Muscle of leg (tissue), 16 donors: ENCODE measurements at places on chromosomes 7 and 10. TPM values are rescaled to one million over a fixed set of nuclear protein-coding genes. Genes with fewer than 3 reads are reported as not detected.
A peak's percentile ranks its signal among the peaks of the same experiment; 100 is the strongest.

DNA sequence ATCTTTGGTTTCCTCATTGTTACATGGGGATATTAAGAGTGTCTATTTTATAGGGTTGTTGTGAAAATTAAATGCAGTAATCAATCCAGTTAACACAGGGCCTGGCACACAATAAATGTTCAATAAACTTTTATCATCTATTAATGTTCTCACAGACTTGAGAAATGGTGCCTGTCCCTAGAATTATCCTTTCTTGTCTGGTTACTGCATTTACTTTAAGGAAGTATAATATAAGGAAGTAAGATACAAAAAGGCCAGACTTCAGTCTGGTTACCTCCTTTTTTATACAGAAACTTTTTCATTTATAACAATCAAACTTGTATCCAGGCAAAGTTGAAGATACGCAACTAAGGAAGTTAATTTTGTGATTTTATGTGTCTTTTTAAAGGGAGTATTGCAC lies 117.0 kb downstream of the LHFPL3 start:
- no peaks in the 10 kb centered on the region for H3K4me1 ChIP-seq
- no peak overlapping the region for H3K4me3 ChIP-seq
- no peak for DNase-seq
- no peaks in the 10 kb centered on the region for H3K27me3 ChIP-seq
- H3K27ac ChIP-seq = no peak overlapping the region
- H3K36me3 ChIP-seq = no peaks in the 10 kb centered on the region

DNA sequence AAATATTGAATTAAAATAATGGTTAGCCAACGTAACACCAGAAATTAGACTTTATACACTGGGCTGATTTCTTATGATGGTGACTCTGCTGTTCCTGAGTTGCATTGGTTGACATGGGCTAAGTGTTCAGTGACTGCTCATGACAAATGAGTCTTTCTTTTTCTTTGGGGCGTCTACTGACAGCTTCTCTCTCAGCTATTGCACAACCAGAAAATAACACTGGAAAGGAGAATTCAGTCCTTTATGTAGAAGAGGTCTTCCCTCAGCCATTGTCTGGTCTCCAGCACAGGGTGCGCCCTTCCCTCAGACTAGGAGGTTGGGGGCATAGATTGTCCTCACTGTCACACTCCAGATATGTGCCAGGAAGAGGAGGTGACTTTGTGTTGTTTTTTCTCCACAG lies 21.6 kb downstream of the PNLIP start:
- no peak overlapping the region for H3K4me3 ChIP-seq
- no peak for DNase-seq
- H3K4me1 ChIP-seq = no peaks in the 10 kb centered on the region
- H3K27me3 ChIP-seq = no peaks in the 10 kb centered on the region
- no peaks in the 10 kb centered on the region for H3K36me3 ChIP-seq
- H3K27ac ChIP-seq = no peak overlapping the region

GRCh38 chr7:2474224-2474623 lies 2.0 kb downstream of the GRIFIN start:
- H3K4me3 ChIP-seq = no peak overlapping the region
- H3K27ac ChIP-seq = no peak overlapping the region
- DNase-seq = no peak
- peaks cover 10% of the 10 kb centered on the region for H3K27me3 ChIP-seq
- no peaks in the 10 kb centered on the region for H3K36me3 ChIP-seq

DNA sequence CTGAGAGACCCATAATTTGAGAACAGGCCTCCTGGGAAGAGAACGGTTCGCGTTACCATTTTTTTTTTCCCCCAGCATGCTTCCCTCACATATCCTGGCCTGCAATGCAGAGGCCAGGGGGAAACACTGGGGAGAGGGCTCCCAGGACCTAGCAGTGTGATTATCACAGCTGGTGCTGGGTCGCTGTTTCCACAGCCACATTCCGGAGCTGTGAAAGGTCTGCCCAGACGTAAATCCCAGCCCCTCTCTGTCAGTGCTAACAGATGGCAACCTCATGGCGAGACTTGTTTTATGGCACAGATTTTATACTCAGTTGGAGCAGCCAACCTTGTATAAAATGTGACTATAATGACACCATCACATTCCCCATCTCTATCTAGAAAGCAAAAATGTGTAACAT lies 150.5 kb downstream of the PLXDC2 start:
- no peak overlapping the region for H3K4me3 ChIP-seq
- DNase-seq = peak; percentile 68
- no peaks in the 10 kb centered on the region for H3K36me3 ChIP-seq
- peaks cover 6% of the 10 kb centered on the region for H3K4me1 ChIP-seq
- H3K27me3 ChIP-seq = no peaks in the 10 kb centered on the region

DNA sequence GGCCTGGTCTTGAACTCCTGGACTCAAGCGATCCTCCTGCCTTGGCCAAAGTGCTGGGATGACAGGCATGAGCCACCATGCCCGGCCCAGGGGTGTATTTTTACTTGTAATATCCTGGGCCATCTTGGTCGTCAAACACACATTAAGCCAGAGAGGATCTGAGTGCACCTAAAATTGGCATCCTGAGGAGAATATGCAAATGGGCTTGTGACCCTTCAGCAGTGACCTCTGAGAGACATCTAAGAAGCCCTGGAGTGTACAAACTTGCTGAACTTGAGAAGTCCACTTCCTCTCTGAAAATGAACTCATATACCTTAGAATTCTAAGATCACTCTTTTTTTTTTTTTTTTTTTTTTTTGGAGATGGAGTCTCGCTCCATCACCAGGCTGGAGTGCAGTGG lies 372.0 kb upstream of the C7orf33 start:
- no peaks in the 10 kb centered on the region for H3K36me3 ChIP-seq

- peaks cover 30% of the 10 kb centered on the region for H3K27me3 ChIP-seq
- no peak overlapping the region for H3K27ac ChIP-seq
- no peak for DNase-seq
- H3K4me3 ChIP-seq = no peak overlapping the region
- peaks cover 32% of the 10 kb centered on the region for H3K4me1 ChIP-seq
Measured at GRCh38 chr7:380711-381210, 90.8 kb downstream of the FOXL3 start.

DNA sequence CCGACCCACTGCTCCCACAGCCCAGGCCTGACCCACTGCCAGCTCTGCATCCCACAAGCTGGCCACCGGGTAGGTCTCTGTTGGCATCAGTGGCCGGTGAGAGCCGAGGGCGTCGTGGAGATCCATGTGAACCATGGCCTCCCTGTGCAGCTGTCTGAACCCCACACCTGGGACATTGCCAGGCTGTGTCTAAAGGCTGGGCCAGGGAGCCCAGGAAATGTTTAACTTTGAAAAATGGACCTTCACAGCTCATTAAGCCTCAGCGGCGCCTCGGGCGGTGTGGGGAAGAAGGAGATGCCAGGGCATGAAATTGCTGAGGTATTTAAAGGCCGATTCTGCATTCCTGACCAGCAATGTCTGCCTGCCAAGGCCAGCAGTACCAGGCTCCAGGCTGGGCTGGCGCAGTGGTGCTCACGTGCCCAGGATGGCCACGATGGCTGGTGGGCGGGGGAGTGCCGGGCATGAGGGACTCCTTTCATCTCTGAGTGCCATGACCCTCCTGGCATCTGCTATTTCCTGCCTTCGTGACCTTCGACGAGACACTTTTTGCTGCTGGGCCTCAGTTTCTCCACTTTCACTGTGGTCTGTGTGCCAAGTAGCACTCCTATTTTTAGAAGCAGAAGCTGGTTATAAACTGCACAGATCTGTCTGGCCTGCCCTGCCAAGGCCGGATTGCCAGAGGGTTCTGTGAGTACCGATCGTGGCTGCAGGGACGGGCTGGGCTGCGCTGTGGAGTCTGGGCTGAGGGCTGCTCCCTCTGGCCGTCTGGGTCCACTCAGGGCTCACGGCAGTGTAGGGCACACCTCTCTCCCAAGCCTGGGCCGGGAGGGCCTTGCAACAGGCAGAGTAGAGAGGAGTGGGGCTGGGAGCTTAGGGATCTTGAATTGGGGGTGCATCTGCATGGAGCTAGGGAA lies 21.8 kb downstream of the ELFN1 start:
- DNase-seq = peak; percentile 56
- H3K4me1 ChIP-seq = peaks cover 50% of the 10 kb centered on the region
- H3K27me3 ChIP-seq = no peaks in the 10 kb centered on the region
- H3K4me3 ChIP-seq = no peak overlapping the region
- peaks cover 4% of the 10 kb centered on the region for H3K36me3 ChIP-seq
- no peak overlapping the region for H3K27ac ChIP-seq

DNA sequence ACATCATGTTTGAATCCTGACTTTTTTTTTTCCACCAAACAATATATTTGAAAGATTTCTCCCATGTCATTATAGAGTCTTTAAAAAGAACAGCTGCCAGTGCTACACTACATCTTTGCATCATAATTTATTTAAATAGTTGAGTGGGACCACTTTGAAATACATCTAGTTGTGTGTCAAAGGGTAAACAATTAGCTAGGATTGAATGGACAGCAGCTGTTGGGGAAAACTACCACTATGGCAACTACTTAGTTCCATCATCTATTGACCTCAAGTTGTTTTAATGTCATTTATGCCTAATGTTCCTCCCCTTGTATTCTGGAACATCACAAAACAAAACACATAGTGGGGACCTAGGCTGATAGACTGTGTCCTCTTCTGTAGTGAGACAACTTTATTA lies 985.1 kb downstream of the SORCS1 start:
- H3K4me1 ChIP-seq = peaks cover 3% of the 10 kb centered on the region
- H3K4me3 ChIP-seq = no peak overlapping the region
- H3K27ac ChIP-seq = no peak overlapping the region

- no peaks in the 10 kb centered on the region for H3K4me1 ChIP-seq
- no peak overlapping the region for H3K27ac ChIP-seq
- no peak for DNase-seq
- no peak overlapping the region for H3K4me3 ChIP-seq
Measured at GRCh38 chr7:122199171-122199570, 55.1 kb upstream of the AASS start.

DNA sequence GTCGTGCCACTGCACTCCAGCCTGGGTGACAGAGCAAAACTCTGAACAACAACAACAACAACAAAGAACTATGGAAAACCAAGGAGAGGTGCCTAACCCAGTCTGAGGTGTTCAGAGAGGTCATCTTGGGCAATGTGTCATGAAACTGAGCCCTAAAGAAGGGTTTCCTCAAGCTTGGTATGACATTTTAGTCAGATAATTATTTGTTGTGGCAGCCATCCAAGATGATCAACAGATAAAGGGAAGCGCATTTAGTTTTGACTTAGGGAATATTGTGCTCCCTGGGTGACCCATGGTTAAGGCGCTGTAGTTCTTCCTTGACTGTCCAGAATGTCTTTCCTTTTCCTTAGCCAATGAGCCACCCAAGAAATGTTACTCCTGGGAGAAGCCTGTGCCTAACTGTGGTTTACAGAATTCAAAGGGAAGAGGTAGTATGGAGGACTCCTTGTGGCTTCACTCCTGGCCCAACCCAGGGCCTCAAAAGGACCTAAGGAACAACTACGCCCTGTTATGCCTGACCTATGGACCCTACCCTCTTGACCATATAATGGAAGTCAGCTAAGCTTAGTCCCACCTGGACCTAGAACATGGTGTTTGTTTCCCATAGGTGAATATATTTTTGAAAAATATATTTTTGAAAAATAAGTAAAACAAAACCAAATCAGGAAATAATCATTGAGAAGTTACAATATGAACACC lies 42.4 kb downstream of the TPST1 start:
- no peak overlapping the region for H3K4me3 ChIP-seq
- peaks cover 2% of the 10 kb centered on the region for H3K36me3 ChIP-seq
- no peaks in the 10 kb centered on the region for H3K27me3 ChIP-seq
- no peaks in the 10 kb centered on the region for H3K4me1 ChIP-seq

DNA sequence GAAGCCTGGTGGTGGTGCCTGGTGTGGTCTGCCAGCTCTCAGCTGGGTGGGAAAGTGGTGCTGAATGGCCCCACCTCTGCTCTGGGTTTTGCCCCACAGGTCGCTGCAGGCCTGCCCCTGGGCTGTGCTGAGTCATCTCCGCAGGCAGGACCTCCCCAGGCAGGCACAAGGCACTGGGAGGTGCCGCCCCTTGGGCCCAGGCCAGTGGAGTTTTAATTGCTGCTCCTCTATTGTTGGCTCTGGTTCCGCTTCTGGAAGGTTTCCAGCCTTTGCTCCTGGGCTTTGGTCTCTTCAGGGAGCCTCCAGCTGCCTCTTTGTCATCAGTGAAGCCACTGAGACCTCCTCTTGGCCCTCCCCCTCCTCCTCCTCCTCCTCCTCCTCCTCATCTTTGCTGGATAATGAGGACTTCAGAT lies 180.3 kb upstream of the GRB10 start:
- H3K36me3 ChIP-seq = no peaks in the 10 kb centered on the region
- H3K27ac ChIP-seq = no peak overlapping the region
- H3K4me1 ChIP-seq = peaks cover 4% of the 10 kb centered on the region
- no peak overlapping the region for H3K4me3 ChIP-seq
- peak; percentile 35 for DNase-seq

- H3K4me3 ChIP-seq = no peak overlapping the region
- peaks cover 31% of the 10 kb centered on the region for H3K4me1 ChIP-seq
- DNase-seq = no peak
- no peaks in the 10 kb centered on the region for H3K36me3 ChIP-seq
- no peak overlapping the region for H3K27ac ChIP-seq
Measured at GRCh38 chr7:44262031-44262430, 61.3 kb downstream of the YKT6 start.

- peaks cover 7% of the 10 kb centered on the region for H3K36me3 ChIP-seq
- no peak overlapping the region for H3K27ac ChIP-seq
- no peak for DNase-seq
- no peak overlapping the region for H3K4me3 ChIP-seq
Measured at GRCh38 chr10:60898321-60898720, 45.7 kb downstream of the RHOBTB1 start.

- no peak for DNase-seq
- H3K27ac ChIP-seq = no peak overlapping the region
- H3K36me3 ChIP-seq = no peaks in the 10 kb centered on the region
- H3K27me3 ChIP-seq = peaks cover 13% of the 10 kb centered on the region
Measured at GRCh38 chr10:26225322-26225721, 8.7 kb downstream of the GAD2 start.

DNA sequence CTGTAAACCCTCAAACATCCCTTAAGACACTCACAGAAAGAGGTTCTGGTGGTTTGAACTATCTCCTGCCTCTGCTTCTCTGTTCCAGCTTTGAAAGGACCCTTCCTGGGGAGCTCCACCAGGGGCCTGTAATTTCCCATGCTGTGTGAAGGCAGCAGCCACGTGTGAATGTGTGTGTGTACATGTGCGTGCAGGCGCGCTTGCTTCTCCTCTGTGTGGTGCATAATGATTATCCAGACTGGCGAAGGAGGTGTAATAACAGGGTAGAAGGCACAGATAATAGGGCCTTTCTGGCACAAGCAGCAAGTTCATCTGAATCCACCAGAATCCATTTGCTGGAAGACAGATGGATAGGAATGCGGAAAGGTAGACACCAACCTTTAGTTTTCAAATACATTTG lies 466.5 kb downstream of the GRID1 start:
- no peaks in the 10 kb centered on the region for H3K27me3 ChIP-seq
- DNase-seq = no peak
- H3K27ac ChIP-seq = no peak overlapping the region
- no peaks in the 10 kb centered on the region for H3K36me3 ChIP-seq
- no peaks in the 10 kb centered on the region for H3K4me1 ChIP-seq
- no peak overlapping the region for H3K4me3 ChIP-seq

LARP4B gene
- 35.8 TPM for total RNA-seq

ADCYAP1R1 gene
- 5.8 TPM for total RNA-seq

SLC13A1 gene
- not detected for total RNA-seq

ARMH3 gene
- total RNA-seq = 7.1 TPM

CPA4 gene
- total RNA-seq = 2.0 TPM

ZNF425 gene
- 3.4 TPM for total RNA-seq

ASAH2 gene
- total RNA-seq = 1.6 TPM

BMPER gene
- 6.7 TPM for total RNA-seq

CYP26C1 gene
- 0.09 TPM for total RNA-seq

TFPI2 gene
- 3.9 TPM for total RNA-seq

UTF1 gene
- not detected for total RNA-seq

TCTN3 gene
- 23.7 TPM for total RNA-seq

CRPPA gene
- 6.6 TPM for total RNA-seq

FAM25C gene
- total RNA-seq = not detected
